ENCODE measurements at places on chromosomes 5 and 9. TPM values are rescaled to one million over a fixed set of nuclear protein-coding genes. Genes with fewer than 3 reads are reported as not detected.
A peak's percentile ranks its signal among the peaks of the same experiment; 100 is the strongest.

HAUS6 gene
- total RNA-seq, result 16.1 TPM

NSUN2 gene
- total RNA-seq, result 72.6 TPM

ABO gene
- total RNA-seq, result 2.0 TPM

DCAF10 gene
- total RNA-seq, result 32.8 TPM

NPDC1 gene
- 84.0 TPM for total RNA-seq

GRCh38 chr5:80967500-80968181 lies 7.5 kb downstream of the RASGRF2 start:
- DNase-seq, result no peak

- DNase-seq, result peak; percentile 39
These were observed 38.7 kb downstream of the JAKMIP2 start for GRCh38 chr5:147743678-147744374.

- no peak for DNase-seq
These were observed 27.0 kb downstream of the VCAN start for GRCh38 chr5:83498585-83498984.

- DNase-seq, result no peak
These were observed 532.7 kb upstream of the GRAMD2B start for GRCh38 chr5:125890511-125890931.

DNA sequence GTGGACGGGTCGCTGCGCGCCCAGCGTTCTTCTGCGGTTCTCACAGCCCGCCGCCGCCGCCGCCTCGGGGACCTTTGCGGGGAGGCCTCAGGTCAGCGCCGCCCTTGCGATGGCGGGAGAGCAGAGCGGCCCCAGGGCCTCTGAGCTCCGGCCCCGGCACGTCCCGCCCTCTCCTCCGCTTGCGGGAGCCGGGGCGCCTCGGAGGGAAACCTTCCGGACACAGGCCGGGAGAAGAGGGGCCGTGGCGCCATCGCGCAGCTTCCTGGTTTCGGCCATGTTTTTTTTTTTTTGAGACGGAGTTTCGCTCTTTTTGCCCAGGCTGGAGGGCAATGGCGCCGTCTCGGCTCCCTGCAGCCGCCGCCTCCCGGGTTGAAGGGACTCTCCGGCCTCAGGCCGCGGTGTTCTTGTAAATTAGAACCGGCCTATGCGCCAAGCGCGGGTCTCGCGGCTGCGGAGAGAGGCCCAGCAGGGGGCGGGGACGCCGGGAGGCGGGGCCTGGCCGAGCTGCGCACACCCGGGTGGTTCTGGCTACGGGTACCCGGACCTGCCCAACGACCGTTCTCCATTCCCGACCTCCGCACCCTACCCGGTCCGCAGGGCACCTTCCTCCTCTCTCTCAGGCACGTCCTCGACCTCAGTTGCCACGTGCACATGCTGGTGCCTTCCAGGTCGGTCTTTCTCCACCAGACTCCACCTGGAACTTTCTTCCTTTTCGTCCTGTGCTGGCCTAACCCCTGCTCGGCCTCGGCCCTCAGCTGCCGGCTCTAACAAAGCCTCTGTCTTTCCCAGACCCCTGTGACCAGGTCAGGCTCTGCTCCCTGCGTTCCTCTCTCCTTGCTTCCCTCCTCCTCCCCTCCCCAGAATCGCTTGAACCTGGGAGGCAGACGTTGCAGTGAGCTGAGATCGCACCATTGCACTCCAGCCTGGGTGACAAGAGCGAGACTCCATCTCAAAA lies 28.8 kb upstream of the MGAT1 start:
- DNase-seq, result peak; percentile 77

GRCh38 chr5:180117000-180117725 lies 45.6 kb upstream of the RNF130 start:
- no peak for DNase-seq

DNA sequence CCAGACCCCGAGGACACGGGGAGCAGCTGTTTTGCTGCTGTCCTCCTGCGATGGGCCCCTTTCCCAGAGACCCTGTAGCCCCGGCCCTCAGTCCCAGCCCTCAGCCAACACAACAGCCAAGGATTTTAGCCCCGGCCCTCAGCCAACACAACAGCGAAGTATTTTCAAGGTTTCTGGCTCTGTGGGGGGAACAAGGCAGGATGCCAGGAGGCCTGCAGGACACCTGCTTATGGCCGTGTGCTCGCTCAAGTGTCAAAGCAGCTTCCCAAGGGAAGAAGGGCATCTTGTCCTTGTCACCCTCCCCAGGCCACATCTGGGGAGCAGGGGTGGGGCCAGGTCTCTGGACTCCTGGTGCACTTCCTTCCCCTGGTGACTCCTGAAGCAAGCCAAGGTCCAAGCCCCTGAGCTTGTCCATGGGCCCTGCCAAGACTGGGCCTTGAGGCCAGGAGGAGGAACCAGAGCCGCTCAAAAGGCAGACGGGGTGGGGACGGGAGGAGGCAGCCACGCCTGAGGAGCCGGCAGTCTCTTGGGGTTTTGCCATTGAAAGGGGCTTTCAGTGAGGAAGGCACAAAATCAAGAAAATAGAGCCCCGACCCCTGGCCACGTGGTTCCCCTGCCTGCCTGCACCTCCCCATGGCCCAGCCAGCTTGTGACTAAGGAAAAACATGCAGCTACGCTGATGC lies 10.8 kb downstream of the KCNT1 start:
- no peak for DNase-seq

DNA sequence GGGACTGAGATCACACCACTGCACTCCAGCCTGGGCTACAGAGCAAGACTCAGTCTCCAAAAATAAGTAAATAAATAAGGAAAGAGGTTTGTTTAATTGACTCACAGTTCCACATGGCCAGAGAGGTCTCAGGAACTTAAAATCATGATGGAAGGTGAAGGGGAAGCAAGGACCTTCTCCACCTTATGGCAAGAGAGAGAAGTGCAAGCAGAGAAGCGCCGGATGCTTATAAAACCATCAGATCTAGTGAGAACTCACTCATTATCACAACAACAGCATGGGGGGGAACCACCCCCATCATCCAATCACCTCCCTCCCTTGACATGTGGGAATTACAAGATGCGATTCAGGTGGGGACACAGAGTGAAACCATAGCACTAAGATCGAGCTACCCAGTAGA lies 22.8 kb upstream of the RGMB start:
- no peak for DNase-seq

DNA sequence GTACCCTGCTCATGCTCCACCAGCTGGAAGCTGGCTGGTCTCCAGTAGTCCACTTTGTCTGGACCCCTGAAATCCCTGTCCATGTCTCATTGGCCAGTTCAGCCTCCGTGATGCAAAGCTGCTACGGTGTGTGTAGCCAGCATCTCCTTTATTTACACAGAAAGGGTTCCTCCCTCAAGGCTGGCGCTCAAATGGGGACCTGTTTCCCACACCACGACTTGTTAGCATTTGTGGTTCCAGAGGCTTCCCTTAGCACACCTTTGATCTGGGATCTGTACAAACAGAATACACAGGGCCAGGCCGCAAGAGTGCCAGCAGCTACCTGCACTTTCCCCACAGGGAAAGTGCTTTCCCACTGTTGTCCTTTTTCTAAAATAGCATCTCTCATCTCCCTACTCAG lies 5.7 kb upstream of the SMU1 start:
- no peak for DNase-seq

DNA sequence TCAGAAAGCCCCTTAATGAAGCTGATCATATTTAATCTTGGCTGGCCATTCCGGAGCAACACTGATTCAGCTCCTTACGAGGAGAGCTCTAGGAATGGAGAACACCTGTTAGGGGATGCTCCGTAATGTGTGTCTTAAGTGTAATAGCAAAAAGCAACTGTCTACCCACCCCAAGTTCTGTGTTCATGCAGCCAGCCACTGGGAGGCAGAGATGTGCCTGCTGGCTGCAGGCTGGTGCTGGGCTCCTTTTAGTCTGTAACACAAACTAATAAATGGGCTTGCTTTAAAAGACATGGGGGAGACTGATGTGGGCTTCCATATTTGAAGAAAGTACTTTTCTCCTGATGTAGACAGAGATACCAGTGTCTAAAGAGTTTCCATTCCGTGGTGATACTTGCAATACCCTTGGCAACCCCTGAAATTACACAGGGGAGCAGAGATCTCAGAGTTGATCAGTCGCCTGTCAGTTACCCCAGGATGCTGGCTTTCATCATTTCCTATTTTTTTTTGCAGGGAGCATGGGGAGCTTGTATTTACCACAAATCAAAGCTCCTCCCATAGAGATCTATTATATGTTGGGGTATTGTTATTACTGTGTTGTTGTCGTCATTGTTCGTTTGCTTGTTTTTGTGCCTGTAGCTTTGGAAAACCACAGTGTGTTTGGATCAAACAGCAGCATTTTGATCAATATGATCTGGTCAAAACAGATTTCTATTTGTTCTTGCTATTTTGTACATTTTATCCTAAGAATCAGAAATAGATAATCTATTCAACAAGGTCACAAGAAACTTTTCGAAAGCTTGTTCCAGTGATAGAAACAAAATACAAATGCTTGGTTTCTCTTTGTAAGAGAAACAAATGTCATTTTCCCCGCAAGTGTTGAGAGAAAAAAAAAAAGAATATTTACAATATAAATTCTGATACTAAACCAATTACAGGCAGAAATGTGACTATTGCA lies 65.8 kb downstream of the MTX3 start:
- DNase-seq, result no peak

- no peak for DNase-seq
These were observed 9.5 kb upstream of the NKD2 start for GRCh38 chr5:999032-999501.

DNA sequence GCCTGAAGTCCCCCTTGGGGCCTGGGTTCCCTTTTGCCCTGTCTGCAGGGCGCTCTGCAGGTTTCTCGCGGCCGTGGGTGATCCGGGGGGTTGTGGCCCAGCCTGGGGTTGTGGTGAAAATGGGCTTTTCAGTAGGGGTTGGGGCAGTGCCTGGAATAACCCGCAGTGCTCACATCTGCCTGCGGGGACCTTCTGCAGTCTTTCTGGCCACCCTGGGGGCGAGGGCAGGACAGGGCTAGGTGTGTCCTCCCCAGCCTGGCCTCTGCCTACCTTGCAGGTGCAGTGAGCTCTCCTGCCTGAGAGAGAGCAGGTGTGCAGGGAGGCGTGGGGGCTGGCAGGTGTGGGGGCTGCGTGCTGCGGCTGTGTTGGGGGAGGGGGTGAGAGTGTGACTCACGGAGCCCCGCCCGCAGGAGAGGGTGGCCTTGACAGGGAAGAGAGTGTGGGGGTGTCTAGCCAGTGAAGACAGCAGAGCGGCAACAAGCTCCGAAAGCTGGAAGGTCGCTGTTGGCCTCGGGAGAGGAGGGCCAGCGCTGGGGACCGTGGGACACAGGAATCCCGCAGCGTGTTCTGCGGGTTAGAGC lies 131.4 kb downstream of the MRPL36 start:
- DNase-seq, result no peak

DNA sequence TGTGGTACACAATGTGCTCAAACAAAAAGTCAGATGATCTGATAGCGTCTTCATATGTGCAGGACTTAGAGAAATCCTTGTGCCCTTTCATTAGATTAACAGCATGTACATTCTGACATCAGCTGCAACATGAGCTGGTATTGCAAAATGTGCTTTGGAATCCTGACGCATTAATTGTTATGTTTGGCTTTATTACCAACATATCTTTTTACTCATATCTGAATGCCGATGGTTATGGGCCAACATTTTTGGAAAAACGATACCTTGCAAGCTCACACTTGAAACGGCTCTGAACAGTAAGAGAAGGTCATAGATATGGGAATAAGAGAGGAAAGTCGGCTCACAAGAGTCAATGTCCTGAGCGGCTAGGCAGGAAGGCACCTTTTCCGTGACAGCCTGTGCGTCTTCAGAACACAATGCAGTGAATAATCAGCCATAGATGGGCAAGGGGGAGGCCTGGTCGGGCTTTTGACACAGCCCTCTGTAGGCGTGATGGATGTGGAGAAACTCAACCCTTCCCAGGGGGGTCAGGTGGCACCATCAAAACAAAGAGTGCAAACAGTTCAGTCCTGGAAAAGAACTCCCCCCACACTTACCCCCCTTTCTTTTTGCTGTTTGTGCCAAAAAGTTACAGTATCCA lies 36.4 kb upstream of the GAS1 start:
- DNase-seq, result no peak

Data from mesothelial cell of epicardium (in vitro differentiated cells).